ENCODE measurements at places on chromosomes 3 and 15.

DNA sequence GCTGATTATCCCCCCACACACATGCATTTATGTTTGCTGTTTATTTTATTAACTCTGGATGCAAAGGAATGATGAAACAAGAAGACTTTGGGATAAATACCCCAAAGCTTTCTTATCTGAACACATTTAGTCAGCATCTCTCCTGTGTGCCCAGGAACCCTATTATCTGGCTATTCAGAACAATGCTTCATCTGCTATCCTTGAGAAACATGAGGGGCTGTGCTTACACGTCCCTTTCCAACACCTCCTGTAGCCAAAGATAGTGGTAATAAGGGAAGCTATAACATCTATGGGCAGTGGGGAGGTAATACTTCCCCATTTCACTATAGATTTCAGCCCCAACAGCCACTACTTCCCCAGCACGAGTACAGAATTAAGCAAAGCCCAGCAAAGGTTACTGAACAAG lies 94.7 kb downstream of the SSR3 start:
- DNase-seq = no peak

DNA sequence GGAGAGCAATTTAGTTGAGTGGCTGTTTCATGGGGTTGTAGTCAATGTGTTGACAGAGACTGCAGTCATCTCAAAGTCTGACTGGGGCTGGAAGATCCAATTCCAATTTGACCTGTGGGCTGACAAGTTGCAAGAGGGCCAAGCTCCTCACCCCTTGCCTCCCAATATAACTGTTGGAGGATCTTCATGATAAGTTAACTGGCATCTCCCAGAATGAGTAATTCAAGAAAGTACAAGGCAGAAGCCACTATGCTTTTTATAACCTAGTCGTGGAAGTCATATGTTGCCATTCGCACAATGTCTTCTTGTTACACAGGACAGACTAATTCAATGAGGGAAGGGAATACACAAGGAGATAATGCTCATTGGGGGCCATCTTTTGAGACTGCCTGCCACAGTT lies 29.1 kb downstream of the GPR15 start:
- DNase-seq = no peak

GRCh38 chr3:37444696-37445095 lies 270.3 kb upstream of the LRRFIP2 start:
- DNase-seq = no peak

DNA sequence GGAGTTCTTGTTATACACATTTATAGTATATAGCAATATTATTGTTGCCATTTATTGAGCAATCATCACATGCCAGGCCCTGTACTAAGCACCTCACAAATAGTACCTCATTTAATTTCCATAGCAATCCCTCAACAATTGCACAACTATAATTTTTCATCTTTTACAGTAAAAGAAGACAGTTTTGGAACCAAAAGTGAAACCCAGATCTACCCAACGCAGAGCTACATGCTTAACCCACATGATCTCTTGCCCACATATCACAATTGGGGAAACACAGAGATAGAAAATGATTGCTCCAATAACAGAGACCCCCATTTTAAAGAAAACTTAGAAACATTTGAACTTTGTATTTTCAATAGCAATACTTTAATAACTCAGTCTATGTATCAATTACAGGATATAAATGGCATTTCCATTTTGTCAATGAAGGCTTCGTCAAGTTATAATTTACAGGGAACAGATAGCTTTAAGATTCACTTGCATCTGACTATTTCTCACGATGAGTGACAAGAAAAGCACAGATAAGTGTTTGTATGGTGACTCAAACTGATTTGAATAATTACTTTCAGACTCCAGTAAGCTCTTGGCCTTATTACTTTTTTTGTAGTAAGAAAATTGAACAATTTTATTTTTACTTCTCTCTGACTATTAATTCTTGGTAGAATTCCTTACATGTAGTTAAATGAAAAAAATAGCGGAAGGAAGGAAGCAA lies 38.7 kb upstream of the CCDC50 start:
- DNase-seq = no peak

- no peak for DNase-seq
Measured at GRCh38 chr3:99409961-99410360, 228.4 kb upstream of the COL8A1 start.

DNA sequence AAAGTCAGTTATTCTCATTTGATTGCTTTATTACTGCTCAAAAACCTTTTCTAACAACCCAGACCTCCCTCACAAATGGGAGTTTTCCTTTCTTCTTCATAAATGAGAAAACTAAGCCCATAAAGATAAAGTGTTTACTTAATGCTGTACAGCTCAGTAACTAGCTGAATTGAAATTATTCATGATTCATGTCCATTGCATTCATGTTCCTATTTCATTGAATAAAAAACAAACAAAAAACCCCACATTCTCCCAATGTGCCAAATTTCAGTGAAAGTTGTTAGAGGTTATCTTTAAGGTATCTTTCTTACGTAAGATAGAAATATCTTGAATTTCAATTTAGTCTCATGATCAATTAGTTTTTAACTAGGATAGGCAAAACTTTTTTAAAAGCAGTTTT lies 2.8 kb downstream of the PLSCR2 start:
- DNase-seq = no peak

DNA sequence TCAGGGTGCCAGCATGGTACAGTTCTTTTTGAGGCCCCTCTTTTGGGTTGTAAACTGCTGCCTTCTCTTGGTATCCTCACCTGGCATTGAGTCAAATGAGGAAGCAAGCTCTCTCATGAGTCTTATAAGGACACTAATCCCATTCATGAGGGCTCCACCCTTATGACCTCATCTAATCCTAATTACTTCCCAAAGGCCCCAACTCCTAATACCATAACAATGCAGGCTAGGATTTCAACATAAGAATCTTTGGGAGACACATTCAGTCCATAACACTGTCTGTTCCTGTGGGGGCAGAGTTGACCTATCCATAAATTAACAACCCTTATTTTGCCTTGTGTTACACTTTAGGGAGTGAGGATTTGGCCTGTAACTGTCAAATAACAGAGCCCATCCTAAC lies 278.3 kb downstream of the LRTM1 start:
- no peak for DNase-seq

- no peak for DNase-seq
Measured at GRCh38 chr3:180403156-180403555, 198.8 kb upstream of the TTC14 start.

- DNase-seq = no peak
Measured at GRCh38 chr15:75775296-75776064, 62.8 kb upstream of the CSPG4 start.

GRCh38 chr15:88833731-88834100 lies 30.5 kb downstream of the ACAN start:
- no peak for DNase-seq

GRCh38 chr3:14388201-14388600 lies 14.2 kb upstream of the SLC6A6 start:
- DNase-seq = no peak

DNA sequence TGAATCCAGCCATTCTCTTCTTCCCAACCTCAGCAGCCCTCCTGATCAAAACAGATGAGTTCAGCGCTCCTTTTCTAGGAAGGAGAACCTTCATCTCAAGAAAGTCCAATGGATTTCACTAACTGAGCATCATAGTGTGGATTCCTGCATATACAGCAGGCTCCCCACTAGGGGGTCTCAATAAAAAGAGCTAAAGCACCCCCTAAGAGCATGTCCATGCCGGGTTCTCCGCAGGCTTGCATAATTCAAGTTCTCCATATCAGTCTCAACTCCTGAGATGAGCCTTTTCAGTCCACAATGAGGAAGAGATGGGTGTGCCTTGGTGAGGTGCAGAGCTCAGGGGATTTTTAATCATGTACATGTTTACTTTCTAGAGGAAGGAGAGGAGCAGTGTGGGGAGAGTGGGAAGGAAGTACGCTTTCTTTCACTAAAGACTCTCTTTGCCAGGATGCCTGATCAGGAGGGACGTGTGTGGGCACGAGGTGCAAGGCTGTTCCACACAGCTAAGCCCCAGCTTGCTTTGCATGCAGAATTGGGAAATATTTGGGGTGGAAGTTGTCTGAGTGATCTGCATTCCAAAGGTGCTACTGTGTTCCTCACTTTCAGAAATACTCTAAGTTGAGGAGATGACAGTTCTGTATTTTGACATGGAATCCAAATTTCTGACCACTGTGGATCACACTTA lies 563.5 kb downstream of the OCA2 start:
- no peak for DNase-seq

DNA sequence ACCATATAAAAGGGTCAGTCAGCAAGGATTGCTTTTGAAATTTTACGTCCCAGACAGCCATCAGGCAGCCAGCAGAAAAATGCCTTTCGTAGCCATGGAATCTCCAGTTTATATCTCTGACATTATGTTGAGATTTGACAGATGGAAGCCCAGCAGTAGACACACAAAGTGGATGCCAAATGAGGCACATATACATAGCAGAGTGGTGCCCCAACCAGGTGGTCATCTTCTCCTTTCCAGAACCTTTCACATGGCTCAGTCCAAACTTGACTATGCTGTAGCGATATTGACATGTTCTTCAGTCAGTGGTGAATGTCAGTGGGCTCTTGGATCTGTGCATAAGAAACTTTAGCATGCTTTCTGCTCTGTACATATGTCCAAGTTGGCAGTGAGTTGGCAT lies 123.3 kb upstream of the GBE1 start:
- no peak for DNase-seq

DNA sequence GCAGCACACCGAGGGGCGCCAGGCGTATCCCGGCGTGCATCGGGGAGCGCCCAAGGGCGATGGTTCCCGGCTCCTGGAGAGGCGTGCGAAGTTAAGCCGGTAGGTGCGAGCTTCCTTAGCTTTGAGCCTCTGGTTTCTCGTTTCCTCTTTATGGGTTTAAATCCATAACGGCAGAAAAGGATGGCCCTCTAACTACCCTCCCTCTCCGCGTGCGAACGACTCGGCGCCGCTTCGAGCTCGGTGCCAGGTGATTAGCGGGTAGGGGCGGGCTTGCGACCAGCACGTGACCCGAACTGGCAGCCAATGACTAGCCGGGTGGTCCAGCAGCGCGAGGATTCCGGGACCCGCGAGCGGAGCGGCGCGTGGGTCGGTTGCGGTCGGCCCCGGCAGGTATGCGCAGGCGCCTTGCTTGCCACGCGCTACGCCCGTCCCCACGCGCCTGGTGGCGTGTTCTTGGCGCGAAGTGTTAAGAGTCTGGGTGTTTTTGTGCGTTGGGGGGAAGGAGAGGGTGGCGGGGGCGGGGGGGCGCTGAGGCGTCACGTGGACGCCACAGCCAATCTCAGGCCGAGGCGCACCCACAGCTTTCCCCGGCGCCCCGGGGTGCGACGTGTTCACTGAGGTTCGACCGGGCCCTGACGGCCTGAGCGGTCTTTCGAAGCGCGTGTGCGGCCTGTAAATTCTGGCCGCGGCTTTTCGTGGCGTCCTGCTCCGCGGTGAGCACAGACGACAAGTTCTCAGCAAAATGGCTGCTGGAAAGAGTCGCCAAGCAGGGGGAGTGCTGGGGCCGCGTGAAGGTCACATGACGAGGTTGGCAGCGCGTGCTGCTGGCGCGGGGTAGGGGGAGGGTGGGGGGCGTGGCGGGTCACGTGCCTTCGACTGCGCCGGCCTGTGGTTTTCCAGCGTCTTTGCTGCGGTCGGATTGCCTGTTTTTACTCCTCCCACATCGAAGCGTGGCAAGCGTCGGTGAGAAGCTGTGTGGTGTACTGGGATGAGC lies 38.7 kb upstream of the MGA start:
- peak; percentile 89 for DNase-seq

DNA sequence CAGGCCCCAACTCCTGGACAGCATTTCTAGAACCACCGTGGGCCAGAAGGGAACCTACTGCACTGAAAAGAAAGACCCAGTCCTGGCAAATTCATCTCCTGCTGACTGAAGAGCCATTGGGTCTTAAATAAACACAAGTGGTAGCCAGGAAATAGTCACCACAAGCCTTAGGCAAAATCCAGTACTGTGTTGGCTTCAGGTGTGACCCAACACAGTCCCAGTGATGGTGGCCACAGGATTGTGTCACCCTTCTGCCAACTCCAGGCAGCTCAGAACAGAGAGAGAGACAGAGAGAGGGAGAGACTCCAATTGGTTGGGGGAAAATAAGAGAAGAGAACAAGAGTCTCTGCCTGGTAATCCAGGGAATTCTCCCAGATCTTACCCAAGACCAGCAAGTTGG lies 23.1 kb downstream of the NEDD4 start:
- no peak for DNase-seq

DNA sequence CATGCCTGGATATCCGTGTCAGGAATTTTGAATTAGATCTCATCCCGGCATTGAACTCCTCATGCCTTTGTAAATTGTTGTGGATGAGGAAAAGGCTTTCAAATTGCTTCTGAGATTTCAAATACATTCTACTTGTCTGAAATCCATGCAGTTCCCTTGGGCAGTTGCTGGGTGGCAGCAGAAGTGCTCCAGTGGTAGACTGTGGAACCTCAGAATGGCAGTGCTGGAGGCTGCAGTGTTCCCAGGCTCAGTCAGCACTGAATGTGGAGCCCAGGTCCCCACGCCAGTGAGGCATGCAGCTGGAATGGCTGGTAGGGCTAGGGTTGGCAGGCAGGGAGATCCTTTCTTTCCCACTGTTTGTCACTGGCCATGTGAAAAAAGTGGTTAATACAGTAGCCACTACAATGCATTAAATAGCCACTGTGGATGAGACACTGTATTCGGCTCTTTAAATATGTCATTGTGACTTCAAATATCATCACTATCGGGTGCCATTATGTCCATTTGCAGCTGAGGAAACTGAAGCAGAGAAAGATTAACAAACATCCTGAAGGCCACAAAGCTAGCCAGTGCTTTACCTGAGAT lies 98.6 kb downstream of the TPRG1 start:
- no peak for DNase-seq
